T1000 (cell line): ENCODE measurements at places on chromosomes 13 and 19.

- DNase-seq, result no peak
Measured at GRCh38 chr13:91101381-91101780, 246.1 kb upstream of the MIR17HG start.

- no peak for DNase-seq
Measured at GRCh38 chr19:7934766-7935165, 8.7 kb downstream of the TIMM44 start.

GRCh38 chr19:30074096-30074495 is 132.1 kb downstream of the URI1 start:
- no peak for DNase-seq

DNA sequence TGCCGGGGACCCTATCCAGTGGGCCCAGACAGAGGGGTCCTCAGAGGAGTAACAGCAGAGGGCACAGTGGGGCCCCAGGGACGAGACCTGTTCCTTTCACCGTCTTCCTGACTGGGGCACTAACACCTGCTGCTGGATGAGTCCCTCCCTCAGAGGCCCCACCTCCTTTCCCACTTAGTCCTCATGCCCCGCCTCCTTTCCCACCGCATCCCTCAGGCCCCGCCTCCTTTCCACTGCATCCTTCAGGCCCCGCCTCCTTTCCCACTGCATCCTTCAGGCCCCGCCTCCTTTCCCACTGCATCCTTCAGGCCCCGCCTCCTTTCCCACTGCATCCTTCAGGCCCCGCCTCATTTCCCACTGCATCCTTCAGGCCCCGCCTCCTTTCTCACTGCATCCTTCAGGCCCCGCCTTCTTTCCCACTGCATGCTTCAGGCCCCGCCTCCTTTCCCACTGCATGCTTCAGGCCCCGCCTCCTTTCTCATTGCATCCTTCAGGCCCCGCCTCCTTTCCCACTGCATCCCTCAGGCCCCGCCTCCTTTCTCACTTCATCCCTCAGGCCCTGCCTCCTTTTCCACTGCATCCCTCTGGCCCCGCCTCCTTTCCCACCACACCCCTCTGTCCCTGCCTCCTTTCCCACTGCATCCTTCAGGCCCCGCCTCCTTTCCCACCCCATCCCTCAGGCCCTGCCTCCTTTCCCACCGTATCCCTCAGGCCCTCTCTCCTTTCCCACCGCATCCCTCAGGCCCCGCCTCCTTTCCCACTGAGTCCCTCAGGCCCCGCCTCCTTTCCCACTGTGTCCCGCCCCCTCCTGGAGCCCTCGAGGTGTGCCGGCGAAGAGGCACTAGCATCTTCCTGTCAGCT is 6.7 kb downstream of the SPPL2B start:
- DNase-seq, result peak; percentile 30

GRCh38 chr13:26836626-26837025 is 76.0 kb upstream of the GPR12 start:
- DNase-seq, result no peak

- DNase-seq, result no peak
Measured at GRCh38 chr13:48318377-48318811, 14.8 kb downstream of the RB1 start.

- peak; percentile 8 for DNase-seq
Measured at GRCh38 chr13:106533943-106534638, 1.4 kb downstream of the EFNB2 start.

GRCh38 chr13:53098455-53098854 is 69.8 kb downstream of the OLFM4 start:
- no peak for DNase-seq

DNA sequence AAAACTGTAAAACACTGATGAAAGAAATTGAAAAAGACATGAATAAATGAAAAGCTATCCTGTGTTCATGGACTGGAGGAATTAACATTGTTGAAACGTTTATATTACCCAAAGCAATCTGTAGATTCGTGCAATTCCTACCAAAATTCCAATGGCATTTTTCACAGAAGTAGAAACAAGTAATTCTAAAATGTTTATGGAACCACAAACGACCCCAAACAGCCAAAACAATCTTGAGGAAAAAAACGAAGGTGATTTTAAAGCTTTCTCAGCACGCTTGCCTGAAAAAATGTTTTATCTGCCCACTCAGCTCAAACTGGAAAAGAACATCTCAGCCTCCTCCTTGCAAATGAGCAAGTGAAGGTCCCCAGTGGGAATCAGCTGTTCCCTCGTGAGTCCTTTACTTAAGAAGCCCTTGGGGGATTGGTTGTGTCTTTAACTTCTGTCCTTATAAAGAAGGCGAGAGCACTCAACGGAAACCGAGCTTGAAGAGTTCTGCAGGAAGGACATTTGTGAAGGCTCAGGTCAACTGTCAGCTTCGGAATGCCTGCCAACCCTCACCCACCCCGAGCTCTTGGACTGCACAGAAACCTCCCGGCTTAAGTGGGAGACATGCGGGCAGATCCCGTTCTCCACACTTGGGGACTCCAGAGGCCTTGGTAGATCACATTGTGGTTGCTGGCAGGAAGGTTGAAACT is 256.0 kb upstream of the IRS2 start:
- no peak for DNase-seq

DNA sequence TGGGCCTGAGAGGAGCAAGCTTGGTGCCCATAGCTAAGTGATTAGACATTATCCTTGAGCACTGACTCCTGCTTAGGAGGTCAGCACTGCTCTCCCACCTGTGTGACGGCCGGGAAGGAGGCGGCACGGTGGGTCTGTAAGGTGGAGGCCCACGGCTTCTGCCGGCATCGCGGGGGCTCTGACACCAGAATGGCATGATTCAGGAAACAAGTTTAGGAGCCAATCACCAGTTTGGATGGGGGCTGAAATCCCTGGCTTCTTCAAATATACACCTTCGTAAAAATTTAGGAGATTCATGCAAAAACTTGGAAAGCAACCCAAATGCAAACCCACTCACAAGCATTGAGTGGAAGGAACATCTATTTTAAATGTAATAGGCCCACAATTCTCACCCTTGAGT is 307.3 kb upstream of the TSHZ3 start:
- DNase-seq, result no peak

DNA sequence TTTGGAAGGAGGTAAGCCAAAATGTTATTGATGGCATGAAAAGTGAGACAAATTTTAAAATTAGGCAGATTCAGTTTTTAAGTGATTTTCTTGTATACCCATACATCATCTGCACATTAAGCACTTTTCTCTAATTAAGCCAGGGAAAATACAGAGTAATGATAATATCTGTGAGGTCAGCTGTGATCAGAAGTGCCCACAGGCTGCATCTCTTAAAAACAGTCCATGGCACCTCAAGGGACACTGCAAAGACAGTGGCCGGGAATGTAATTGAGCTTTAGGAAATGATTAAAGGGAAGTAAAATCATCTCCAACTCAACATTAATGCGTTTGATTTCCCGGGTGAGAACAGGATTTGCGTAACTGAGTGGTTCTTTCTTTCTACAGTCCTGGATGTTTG is 2.0 kb downstream of the COL4A1 start:
- DNase-seq, result no peak

GRCh38 chr19:29837448-29837981 is 25.7 kb downstream of the CCNE1 start:
- DNase-seq, result no peak

- DNase-seq, result no peak
Measured at GRCh38 chr13:48436661-48437288, 23.9 kb upstream of the LPAR6 start.
